Activated T-cell treated with anti-CD3 and anti-CD28 coated beads, Interleukin-2, amount 50 U/mL, for 48 hours (primary cell): ENCODE measurements at places on chromosomes 4 and X.

- peak; percentile 39 for DNase-seq
Measured at GRCh38 chr4:168487282-168488035, 7.2 kb upstream of the DDX60L start.

GRCh38 chrX:147953976-147954375, 27.2 kb upstream of the FMR1NB start:
- DNase-seq = no peak

- DNase-seq = no peak
Measured at GRCh38 chrX:112641449-112641848, 38.3 kb downstream of the LHFPL1 start.

GRCh38 chrX:132470179-132470578, 18.7 kb downstream of the MBNL3 start:
- no peak for DNase-seq

DNA sequence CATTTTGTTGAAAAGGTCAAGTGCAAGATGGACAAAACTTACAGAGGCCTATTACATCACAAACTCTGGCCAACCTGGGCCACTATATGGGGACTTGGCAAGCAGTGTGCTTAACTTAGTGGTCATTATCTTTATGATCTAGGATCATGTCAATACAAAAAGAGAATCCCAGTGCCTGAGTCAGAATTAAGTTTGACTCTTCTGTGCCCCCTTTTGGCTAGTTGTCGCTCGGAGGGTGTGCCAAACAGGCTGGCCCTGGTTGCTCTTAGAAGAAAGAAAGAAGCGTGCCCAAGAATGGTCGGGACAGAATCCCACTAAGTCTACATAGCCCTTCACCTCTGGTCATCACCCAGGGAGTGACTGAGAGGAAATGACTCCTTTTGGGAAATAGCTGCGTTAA, 100.1 kb downstream of the EIF4E start:
- DNase-seq = peak; percentile 51

DNA sequence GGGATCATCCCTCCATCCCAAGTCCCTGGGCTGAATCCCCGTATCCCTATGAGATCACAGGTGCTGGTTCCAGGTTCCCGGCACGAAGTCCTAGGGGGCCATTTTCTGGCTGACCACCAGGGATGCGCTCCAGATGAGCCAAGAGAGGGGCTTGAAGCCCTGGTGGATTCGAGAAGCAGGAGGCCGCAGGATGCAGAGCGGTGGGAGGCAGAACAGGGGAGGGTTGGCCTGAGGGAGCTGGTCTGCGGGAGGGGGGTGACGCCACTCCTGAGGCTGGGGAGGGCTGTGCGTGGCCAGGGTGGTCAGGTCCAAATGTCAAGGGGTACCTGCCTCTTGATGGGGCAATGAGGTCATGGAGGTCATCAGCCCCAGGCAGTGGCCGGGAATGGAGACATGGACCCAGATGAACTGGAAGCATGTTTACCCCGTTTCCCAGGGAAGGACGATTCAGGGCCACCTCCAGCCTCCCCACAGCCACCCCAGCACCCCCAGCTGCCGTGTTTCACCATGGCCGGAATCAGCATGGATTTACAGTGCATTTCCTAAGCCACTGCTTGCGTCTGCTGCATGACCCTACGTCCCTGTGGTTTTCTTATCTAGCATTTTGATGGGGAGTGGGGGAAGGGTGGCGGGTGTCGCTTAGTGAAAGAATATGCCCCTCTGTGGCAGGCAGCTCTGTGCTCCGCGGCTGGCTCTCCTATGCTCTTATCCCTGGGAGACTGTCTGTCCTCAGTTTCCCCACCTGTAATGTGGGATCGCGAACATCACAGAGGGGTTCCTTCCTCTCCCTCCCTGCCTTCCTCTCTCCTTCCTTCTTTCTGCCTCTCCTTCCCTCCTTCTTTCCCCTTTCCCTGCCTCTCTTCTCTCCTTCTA, 17.0 kb upstream of the HTRA3 start:
- no peak for DNase-seq

DNA sequence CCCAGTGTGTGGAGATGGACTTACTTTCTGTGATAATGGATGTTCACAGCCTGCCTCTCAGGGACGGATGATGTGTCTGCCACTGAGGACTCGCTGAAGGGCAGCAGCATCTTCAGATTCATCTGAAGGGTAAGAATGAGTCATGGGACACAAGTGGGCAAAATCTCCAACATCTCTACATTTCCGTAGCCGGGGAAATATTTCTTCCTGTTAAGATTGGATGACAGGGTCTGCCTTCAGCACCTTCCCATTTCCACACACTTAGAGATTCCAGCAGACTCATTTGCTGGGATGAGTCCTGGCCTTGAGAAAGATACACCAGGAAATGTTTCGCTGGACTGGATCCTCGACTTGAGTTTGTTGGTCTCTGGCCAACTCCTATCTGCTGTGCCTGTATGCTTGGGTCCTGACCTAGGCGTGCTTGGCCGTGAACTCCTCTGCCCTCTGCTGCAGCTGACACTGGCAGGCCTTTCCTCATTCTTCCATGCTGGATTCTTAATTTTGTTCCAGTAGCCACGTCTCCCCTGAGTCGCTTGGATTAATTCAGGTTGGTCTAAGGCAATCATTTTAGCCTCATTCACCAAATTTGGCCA, 46.5 kb upstream of the SOD3 start:
- no peak for DNase-seq

DNA sequence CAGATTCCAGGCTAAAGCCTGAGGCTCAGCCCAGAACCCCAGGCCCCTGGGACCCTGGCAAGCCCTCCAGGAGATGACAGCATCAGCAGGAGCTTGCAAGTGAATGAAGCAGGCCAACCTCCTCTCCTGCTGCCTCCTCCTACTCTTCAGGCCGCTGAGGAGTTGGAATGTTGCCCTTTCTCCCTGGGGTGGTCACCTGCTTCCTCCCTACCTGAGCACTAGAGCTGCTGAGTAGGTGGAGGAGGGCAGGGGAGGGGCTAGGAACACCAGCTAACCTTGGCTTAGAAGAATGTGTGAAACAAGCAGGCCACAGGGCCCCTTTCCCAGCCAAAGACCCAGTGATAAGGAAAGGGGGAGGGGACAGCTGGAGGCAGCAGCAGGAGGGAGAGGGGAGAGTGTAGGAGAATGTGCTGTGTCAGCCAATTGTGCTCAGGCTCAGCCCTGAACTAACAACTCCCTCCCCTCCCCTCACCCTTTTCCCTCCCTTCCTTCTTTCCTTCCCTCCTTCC, 58.0 kb downstream of the PJA1 start:
- no peak for DNase-seq

GRCh38 chr4:32824336-32824735, 2104.2 kb downstream of the PCDH7 start:
- DNase-seq = no peak

- DNase-seq = no peak
Measured at GRCh38 chr4:22661443-22661842, 31.3 kb upstream of the GBA3 start.

DNA sequence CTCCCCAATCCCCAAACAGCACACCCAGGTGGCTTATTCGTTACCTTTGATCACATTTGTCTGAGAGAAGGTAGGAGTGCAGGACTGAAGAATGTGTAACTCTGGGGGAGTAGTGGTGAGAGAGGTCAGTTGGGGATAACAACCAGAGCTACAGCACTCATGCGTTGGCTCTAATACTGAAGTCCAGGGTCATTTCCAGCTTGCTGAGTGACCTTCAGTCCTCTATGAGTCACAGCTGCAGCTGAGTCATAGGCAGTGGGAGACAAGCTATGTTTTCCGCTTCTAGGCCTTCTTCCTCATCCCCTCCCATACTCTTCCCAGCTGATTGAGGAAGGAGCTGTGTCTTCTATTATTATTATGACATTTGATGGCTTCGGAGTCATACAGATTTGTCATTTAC, 31.6 kb upstream of the CT47C1 start:
- no peak for DNase-seq

- DNase-seq = no peak
Measured at GRCh38 chr4:7989654-7990053, 50.0 kb upstream of the AFAP1 start.

GRCh38 chrX:137151403-137151802, 117.6 kb upstream of the GPR101 start:
- no peak for DNase-seq

DNA sequence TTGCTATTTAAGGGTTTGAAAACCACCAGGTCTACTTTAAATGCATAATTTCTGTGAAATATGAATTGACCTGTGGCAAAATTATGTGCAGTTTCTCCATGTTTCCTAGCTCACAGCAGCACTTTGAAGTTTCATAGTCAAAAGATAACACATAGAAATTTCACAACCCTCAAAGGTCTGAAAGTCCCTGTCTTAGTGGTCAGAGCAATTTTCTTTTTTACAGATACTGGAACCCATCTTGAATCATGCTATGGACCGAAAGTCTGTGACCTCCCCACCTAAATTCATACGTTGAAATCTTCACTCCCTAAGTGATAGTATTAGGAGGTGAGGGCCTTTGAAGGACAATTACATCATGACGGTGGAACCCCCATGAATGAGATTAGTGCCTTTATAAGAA, 240.4 kb upstream of the BMP3 start:
- DNase-seq = no peak

GRCh38 chr4:41681054-41681453, 67.5 kb downstream of the PHOX2B start:
- no peak for DNase-seq

GRCh38 chr4:38683276-38683675, 19.3 kb downstream of the KLF3 start:
- no peak for DNase-seq

GRCh38 chr4:175035905-175036304, 117.7 kb downstream of the ADAM29 start:
- no peak for DNase-seq

GRCh38 chr4:158857951-158858350, 89.1 kb downstream of the FNIP2 start:
- DNase-seq = no peak

GRCh38 chr4:168241953-168242352, 76.6 kb downstream of the DDX60 start:
- DNase-seq = no peak

DNA sequence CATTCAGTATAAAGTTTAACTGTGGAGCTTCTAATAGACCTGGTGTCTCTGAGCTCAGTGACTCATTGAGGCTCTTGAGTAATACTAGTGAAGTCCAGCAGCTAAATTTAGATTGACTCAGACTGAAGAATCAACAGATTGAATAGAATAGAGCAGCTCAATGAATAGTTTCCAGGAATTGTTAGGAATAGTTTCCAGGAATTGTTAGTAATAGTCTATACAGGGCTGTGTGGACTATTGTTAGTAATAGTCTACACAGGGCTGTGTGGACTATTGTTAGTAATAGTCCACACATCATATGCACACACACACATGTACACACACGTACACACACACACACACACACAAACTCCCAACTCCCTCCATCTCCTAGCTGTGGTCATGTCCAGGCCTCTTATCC, 3.0 kb downstream of the GIMD1 start:
- DNase-seq = no peak

GRCh38 chr4:67049446-67049845, 495.9 kb downstream of the CENPC start:
- no peak for DNase-seq

GRCh38 chr4:44447563-44448504, 775 bp downstream of the KCTD8 start:
- DNase-seq = peak; percentile 23

DNA sequence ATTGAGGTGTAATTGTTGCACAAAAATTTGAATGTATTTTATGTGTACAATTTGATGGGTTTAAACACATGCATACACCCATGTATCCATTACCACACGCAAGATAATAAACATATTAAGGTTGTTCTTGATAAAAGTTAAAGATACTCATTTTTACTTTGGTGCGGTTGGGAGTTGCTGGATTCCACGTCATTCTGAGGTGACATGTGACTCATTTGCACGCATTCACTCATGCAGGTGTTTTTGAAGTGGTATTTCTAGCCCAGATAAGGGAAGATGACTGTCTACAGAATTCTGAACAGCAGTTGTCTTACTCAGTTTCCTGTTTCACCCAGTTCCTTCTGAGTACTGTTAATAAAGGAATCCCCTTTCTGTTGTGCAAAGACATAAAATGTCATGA, 142.0 kb downstream of the RTL3 start:
- DNase-seq = peak; percentile 61

DNA sequence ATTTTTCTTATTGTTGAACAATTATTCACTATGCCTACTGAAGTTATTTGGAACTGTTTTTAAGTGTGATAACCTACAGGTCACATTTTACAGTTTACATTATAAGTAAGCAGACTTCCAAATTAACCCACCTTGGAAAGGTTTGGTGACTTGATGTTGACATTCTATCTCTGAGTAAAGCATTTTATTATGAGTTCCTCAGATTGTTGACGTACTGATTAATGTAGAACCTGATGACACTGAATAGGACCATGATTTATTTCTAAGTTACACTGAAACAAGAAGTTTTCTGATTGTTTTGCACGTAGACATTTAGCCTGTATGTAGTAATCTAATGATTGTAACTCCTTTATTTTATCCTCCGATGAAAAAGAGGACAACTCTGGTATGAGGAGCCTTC, 17.0 kb upstream of the CXCL3 start:
- DNase-seq = no peak

DNA sequence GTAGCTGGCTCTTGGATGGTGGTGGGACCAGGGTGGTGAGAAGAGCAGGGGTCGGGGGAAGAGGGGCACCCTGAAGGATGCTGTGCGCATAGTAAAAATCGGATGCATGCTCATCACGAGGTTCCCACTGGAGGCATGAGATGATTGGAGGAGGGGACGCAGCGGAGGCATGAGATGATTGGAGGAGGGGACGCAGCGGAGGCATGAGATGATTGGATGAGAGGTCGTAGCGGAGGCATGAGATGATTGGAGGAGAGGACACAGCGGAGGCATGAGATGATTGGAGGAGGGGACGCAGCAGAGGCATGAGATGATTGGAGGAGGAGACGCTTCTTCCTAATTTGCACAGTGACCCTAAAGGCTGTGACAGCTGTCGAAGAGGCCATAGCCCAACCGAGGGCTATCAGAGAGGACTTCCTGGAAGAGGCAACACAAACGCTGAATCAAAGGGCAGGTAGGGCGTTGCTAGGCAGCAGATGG, 106.7 kb downstream of the ADRA2C start:
- no peak for DNase-seq

- peak; percentile 73 for DNase-seq
Measured at GRCh38 chr4:56505269-56506130, at the start of gene ARL9. ARL9 (plus strand) TSS chr4:56505791; CDS start chr4:56505863, 72 bp downstream.

DNA sequence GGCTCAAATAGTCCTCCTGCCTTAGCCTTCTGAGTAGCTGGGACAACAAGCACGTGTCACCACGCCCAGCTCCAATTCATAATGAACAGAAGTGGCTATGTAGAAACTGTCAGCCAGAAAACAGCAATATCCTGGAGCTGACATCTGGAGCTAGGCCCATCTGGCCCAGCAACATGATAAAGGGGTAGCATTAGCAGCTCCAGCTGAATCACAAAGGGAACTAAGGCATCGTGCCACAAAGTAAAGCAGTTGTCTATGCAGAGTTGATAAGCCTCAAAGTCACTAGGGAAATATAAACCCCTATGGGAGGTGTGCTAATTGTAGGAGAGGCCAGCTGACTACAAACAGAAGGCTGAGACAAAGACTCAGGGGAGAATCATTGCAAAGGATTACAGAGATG, 270.5 kb upstream of the GPC4 start:
- DNase-seq = no peak

DNA sequence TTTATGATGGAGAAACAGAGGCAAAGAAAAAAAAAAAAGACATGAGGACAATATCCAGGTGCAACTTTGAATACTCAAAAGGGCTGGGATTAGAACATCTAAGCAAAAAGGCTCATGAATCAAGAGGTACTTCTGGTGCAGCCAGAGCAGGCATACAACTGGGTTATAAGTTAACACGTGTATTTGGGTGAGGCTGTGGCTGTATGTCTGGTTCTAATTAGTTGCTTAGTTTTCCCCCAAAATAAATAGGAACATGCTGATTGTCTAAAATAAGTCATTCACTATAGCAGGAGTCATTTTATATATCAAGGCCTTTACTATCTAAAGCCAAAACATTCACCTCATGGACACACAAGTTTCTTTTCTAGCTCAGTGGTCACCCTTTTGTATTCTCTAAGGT, 20.2 kb downstream of the NHS start:
- no peak for DNase-seq
